AG04450 (cell line): ENCODE measurements at places on chromosomes 1 and 21. TPM values are rescaled to one million over a fixed set of nuclear protein-coding genes. Genes with fewer than 3 reads are reported as not detected.
A peak's percentile ranks its signal among the peaks of the same experiment; 100 is the strongest.

DNA sequence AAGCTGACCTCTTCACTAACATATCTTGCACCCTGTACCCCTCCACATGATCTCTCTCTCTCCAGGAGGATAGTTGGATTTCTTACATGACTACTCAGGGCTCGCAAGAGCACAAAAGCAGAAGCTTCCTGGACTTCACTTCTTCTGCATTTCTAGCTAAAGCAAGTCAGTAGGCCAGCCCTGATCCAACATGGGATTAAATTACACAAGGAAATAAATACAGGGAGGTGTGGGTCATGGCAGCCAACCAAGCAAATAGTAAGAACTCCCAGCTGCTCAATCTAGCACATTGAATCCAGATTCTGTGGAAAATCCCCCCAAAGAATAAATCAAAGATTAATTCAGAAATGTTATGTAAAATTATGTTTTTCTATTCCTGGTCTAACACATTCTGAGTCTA, 33.3 kb downstream of the KLHDC7A start:
- DNase-seq, result no peak

- no peak for DNase-seq
Measured at GRCh38 chr1:64161357-64161941, 42.0 kb upstream of the UBE2U start.

DNA sequence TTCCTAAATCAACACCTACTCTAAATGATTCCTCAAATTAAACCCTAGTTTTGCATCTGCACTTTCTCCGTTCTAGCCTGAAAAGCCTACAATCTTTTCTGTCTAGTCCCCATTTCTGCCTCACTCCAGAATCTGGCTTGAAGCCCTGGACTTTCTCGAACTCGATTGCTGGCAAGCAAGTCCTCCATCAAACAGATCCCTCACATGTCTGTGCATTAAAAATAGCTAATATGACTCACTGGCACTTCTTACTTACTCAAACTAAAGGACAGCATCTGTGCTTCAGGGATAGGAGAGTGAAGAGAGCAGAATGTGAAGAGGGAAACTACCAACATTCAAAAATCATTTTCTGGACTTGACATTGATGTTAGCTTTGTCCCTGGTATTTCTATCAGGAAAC, 51.8 kb upstream of the CXADR start:
- peak; percentile 61 for DNase-seq

GRCh38 chr1:204663644-204664383, 21.7 kb downstream of the LRRN2 start:
- DNase-seq, result no peak

Gene SNX7
- polyA plus RNA-seq, result 40.9 and 60.0 TPM in 2 replicates
